A673 (cell line): ENCODE measurements at places on chromosomes 3 and 15.

DNA sequence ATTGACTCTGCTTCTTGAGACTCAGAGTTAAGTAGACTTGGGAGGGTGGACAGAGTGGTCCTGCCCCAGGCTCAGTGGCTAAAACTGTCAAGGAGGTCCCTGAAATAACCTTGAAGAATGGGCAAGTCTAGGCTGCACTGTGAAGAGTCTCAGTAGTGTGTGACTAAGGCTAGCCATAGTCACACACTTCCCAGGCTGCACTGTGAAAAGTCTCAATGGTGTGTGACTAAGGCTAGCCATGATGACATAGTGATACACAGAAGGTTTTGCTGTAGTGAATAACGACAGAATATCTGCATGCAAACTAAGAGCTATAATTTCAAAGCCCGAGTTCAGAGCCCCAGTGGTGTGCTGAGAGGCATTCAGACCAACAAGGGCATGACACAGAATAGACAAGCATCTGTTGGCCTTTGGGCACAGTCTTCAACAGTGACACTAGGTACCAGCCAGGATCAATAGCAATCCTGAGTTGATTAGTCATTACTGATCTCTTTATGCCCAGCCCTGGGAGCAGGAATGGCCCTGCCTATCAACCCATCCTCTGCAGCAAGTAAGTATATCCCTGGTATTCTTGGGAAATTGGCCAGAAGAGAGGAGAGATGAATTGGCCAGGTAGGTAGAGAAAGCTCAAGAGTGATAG lies 72.4 kb upstream of the BBX start:
- no peaks in the 10 kb centered on the region for H3K4me1 ChIP-seq
- H3K36me3 ChIP-seq = no peaks in the 10 kb centered on the region
- no peak for DNase-seq
- no peak overlapping the region for H3K4me3 ChIP-seq
- no peak overlapping the region for H3K27ac ChIP-seq

- no peaks in the 10 kb centered on the region for H3K36me3 ChIP-seq
- H3K4me3 ChIP-seq = no peak overlapping the region
- H3K4me1 ChIP-seq = peaks cover 19% of the 10 kb centered on the region
- peaks cover 32% of the 10 kb centered on the region for H3K27me3 ChIP-seq
- DNase-seq = peak; percentile 85
- peak overlapping the region; percentile 71 for H3K27ac ChIP-seq
Observed at GRCh38 chr3:132788301-132788671, 66.1 kb upstream of the NPHP3 start.

- H3K4me1 ChIP-seq = no peaks in the 10 kb centered on the region
- no peak overlapping the region for H3K27ac ChIP-seq
- no peak overlapping the region for H3K4me3 ChIP-seq
- H3K27me3 ChIP-seq = no peaks in the 10 kb centered on the region
Observed at GRCh38 chr3:66662894-66663293, 162.1 kb upstream of the LRIG1 start.

GRCh38 chr3:159390656-159391212 lies 588.9 kb downstream of the MFSD1 start:
- DNase-seq = no peak
- no peaks in the 10 kb centered on the region for H3K27me3 ChIP-seq
- H3K4me1 ChIP-seq = no peaks in the 10 kb centered on the region
- H3K4me3 ChIP-seq = no peak overlapping the region
- no peaks in the 10 kb centered on the region for H3K36me3 ChIP-seq
- no peak overlapping the region for H3K27ac ChIP-seq

GRCh38 chr3:8864402-8865350 lies 95.3 kb upstream of the OXTR start:
- no peaks in the 10 kb centered on the region for H3K27me3 ChIP-seq
- no peaks in the 10 kb centered on the region for H3K36me3 ChIP-seq
- H3K27ac ChIP-seq = no peak overlapping the region
- H3K4me3 ChIP-seq = no peak overlapping the region
- no peaks in the 10 kb centered on the region for H3K4me1 ChIP-seq

- H3K27ac ChIP-seq = no peak overlapping the region
- no peak for DNase-seq
- H3K36me3 ChIP-seq = no peaks in the 10 kb centered on the region
- H3K4me3 ChIP-seq = no peak overlapping the region
Observed at GRCh38 chr3:188287339-188287738, 133.4 kb downstream of the LPP start.

DNA sequence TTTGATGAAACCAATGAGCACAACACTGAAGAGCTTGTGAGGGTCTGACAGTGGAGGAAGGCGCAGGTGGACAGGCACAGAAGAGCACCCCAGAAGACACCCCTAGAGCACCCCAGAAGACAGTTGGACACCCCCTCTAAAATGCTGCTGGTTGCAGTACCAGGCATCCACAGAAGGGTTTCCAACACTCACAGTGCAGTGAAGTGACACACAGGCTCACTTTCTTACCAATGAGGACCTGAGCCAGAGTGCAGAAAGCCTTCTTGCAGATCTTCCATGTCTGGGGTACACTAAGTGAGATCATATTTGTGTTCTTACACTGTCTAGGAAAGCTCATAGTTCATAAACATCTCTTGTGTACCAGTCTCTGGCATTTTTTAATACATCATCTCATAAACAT lies 27.6 kb downstream of the CCNL1 start:
- no peak overlapping the region for H3K27ac ChIP-seq
- no peaks in the 10 kb centered on the region for H3K27me3 ChIP-seq
- H3K4me1 ChIP-seq = peaks cover 58% of the 10 kb centered on the region
